Fibroblast of skin of left quadriceps (primary cell): ENCODE measurements at places on chromosomes 2 and 18.

GRCh38 chr2:158890296-158890905, 78.0 kb upstream of the TANC1 start:
- DNase-seq, result no peak

DNA sequence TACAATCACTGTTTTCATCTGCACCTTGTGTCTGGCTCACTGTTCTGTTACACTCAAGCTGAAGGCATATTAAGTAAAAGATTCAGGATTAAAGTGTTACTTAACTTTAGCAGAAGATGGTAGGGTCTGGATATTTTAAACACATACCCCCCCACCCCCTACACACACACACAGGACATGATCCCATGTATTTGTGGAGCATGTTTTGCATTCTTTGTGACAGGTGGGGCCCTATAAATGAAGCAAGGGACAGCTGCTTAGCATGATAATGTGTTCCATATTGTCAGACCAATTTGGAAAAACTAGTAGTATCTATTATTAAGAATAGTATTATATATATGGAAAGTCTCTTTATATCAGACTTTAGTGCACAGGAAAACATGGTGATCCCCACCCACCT, 335.2 kb upstream of the TNP1 start:
- DNase-seq, result no peak

- DNase-seq, result no peak
These were observed 146.6 kb downstream of the VAPA start for GRCh38 chr18:10060469-10060782.

- no peak for DNase-seq
These were observed 13.7 kb upstream of the FOSL2 start for GRCh38 chr2:28378679-28379584.

- no peak for DNase-seq
These were observed 243.4 kb downstream of the IKZF2 start for GRCh38 chr2:212908031-212908430.

- no peak for DNase-seq
These were observed 3.9 kb downstream of the ANKRD44 start for GRCh38 chr2:197306696-197307040.

DNA sequence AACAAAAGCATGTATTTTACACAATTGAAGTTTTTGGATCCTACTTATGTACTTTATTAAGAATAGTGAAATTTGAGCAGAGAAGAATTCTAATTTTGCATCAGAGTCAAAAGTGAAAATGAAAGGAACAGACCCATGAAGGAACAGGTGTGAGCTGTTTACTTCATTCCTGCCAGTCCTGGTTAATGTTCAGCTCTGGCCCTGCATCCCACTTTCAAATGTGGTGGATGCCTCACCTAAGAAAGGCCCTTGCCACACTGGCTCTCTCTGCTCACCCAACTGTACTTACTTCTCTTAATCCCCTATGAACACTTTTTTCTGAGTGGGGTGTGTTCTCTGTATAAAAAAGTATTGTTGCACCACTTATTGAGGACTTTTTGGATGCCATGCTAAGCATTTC, 22.2 kb downstream of the FAM110C start:
- no peak for DNase-seq

- DNase-seq, result no peak
These were observed 66.1 kb upstream of the ID2 start for GRCh38 chr2:8615576-8616281.

DNA sequence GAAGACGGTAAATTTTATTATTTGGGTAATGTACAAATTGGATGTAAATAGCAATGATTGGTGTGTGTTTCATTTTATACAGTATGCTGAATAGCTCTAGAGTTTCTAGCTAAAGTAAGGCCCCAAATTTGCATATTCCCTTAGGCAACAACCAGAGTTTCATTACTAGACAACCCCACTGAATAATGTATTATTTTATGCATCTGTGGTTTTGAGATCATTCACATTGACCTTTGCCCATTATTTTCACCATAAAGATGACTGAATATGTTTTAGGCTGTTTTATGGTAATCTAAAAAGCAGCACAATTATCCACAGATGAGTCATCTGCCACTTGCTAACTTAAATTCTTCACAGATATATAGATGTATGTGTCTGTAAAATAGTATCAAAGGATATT, 44.5 kb upstream of the C2orf74 start:
- DNase-seq, result peak; percentile 32

- no peak for DNase-seq
These were observed 96.7 kb upstream of the CDH20 start for GRCh38 chr18:61236356-61237057.

- no peak for DNase-seq
These were observed 16.4 kb upstream of the LPIN2 start for GRCh38 chr18:3029215-3029952.

DNA sequence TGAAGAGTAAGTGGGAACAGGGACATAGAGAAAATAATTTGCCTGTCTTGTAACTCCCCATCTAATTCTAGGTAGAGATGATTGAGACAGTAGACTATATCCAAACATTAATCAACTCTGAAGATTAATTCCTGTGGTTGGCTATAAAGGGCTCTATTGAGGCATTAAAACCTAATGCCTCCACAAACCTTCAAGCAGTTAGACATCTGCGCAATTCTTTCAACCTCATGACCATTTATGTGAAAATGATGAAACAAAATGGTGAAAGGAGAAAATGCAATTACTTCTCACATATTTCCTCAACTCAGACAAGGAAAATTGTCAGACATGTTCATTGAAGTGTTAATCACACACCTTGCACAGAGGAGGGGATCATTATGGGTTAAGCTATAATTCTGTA, 164.5 kb upstream of the MYT1L start:
- no peak for DNase-seq

GRCh38 chr2:141020346-141020745, 1110.5 kb downstream of the LRP1B start:
- no peak for DNase-seq

DNA sequence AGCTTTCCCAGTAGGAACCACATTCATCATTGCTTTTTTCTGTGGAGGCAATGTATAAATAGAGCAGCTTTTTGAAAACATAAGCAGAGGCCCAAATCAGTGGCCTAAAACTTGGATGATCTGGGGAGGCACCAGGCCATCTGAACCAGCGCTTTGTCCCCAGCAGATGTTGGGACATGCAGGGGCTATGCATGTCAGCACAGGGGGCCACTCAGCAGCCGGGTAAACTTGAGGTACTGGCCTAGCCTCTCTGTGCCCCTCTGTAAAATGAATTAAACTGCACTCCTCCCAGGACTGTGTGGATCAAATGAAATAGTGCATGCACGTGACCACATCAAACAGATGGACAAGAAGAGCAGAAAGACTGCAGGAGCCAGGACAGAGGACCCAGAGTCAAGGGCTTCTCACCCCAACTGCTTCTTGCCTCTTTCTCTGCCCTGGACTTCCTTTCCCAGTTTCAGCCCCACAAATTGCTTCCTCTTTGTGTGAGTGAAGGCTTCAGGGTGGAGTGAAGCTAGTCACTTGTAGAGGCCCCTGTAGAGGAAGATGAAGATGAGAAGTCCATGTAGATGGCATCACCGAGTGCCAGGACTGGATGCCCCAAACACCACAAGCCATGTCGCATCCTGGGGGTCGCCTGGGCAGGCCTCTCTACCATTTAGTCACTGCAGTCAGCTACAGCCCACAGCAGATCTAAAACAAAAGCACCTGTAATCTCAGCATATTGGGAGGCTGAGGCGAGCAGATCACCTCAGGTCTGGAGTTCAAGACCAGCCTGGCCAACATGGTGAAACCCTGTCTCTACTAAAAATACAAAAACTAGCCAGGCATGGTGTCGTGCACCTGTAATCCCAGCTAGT, 53.2 kb downstream of the IMPA2 start:
- DNase-seq, result no peak

GRCh38 chr18:76757335-76757734, 65.0 kb upstream of the ZNF236 start:
- no peak for DNase-seq

GRCh38 chr2:68158134-68158447, 403 bp downstream of the PNO1 start:
- DNase-seq, result no peak

- no peak for DNase-seq
These were observed 102.7 kb downstream of the CPO start for GRCh38 chr2:207041786-207042554.

DNA sequence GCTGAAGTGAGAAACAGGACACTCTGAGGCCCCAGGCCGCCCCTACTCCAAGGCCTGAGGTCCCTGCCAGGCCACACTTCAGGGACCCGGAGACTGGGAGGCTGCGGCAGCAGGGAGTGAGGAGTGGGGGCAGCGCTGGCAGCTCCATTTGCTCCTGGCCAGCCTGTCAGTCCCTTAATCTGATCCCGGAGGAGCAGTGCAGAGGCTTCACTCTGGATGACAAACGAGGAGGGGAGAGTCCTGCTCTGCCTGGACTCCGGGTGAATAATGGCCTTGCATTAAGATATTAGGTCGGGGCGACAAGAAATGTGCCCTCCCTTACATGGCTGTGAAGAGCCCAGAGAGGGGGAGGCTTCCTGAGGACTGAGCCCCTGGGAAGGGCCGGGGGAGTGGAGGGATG, 14.3 kb upstream of the PRSS56 start:
- DNase-seq, result no peak

DNA sequence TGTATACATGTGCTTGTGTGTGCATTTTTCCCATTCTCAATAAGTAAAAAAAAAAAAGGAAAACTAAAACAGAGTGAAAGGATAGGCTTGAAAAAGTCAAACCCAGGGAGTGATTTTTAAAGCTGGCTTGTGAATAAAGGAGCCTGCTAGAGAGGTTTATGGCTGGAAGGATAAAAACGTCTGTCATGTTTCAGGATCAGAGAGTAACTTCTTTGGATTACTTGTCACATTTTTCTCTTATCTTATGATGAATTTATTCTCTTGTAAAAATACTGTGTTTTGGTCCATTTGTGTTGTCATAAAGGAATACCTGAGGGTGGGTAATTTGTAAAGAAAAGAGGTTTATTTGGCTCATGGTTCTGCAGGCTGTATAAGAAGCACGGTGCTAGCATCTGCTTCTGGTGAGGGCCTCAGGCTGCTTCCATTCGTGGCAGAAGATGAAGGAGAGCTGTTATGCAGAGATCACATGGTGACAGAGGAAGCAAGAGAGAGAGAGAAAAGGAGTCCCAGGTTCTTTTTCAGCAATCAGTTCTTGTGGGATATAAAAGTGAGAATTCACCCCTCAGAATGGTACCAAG, 89.1 kb downstream of the OSBPL6 start:
- no peak for DNase-seq

- DNase-seq, result no peak
These were observed 1015.1 kb upstream of the PIK3C3 start for GRCh38 chr18:40939656-40940515.

DNA sequence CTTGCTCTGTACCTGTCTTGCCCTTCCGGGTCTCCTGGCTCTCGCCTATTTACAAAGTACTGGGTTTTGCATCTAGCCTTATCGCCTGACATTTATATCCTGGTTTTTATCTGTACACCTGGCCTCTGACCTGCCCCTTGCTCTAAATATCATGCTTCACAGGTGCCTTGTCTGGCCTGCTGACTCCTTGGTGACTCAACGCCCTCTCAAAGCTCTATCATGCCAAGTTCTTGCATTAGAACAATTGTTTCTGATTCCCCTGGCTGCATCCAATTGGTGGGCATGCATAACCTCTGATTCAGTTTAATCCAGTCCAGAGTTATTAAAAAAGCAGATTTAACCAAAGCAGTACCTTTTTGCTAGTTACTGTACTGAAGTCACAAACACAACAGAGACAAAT, 113.9 kb upstream of the CCDC68 start:
- no peak for DNase-seq

DNA sequence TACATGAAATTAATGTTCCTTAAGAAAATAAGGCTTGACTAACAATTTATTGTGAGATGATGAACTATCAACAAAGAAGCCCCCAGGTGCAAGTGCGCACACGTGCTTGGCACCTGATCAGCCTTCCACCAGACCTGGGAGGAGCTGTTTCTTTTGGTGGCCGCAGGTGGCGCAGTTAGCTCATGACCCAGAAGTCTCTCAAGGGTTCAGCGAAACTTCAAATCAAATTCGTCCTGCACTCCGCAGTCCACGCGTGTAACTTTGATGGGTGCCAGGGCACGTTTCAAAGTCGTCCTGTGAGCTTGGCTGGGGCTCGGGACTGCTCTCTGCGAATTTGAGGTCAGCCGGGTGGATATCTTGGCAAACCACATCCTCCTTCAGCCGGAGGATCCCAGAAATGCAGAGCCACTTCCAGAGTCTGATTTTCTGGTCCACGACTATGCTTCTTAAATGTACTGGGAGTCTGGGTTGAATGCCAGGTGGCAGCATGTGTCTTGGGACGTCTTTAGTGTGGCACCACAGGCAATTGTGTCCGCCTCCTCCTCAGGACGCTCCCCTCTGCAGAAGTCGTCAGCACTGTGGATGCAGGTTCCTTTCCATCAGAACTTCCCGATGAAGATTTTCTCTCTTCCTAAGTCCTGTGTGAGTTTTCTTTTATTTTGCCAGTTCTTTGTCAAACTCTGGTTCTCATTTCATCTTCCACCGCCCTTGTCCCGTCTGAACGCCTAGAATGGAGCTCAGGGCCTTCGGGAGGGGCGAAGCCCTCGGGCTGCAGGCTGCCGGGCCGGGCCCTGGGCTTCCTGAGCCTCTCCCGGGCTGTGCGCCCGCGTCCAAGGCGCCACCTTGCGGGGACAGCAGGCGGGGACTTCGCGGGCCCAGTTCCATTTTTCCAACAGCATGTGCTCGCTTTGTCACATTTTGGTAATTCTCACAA, 61.3 kb upstream of the RAPGEF4 start:
- no peak for DNase-seq

GRCh38 chr2:197674591-197674990, 796 bp downstream of the RFTN2 start:
- DNase-seq, result peak; percentile 10

DNA sequence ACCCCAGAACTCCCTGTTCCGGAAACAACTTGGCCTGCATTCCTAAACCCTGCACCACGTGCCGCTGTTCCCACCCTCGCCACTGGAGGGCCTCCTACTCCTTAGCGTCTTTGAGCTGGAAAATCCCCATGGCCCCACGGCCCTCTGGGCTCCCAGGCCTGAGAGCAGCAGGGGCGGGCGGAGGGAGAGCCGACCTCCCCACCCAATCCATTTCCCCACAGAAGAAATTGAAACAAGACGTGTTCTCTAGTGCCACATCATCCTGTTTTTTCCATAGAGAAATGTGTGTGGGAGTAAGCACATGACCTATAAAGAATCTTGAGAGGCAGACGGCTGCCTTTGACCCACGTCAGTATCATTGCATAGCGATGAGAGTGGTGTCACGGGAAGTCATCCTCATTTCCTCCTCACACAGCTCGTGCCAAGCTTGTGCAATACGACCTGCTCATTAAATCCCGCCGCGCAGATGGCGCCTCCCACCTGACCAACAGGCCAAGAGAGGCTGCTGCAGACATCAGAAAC, 79.2 kb downstream of the LAMA1 start:
- DNase-seq, result peak; percentile 94

DNA sequence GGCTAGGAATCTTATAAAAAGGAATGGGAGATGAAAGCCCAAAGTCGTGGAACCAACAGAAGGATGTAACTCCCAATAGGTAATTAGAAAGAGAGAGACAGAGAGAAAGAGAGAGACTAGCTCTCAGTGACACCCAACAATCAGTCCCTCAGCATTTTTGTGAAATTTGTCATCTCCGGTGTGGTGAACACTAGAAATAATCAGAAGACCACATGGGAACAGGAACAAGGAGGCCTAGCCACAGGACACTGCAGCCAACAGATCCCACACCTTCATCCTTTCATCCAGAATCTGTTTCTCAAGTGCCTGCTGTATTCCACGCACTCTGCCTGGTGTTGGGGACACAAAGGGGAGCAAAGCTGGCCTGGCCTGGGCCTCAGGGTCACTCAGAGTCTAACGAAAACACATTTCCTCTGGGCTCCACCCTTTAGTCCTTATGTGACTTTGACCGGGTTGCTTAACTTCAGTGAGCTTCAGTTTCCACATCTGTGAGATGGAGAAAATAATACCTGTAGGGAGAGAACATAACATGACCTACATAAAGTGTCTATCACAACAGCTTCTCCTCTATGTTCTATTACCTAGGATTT, 53.1 kb downstream of the EHD3 start:
- DNase-seq, result no peak
